Gastrocnemius medialis (tissue), 4 donors: ENCODE measurements at places on chromosomes 12 and 14.

DNA sequence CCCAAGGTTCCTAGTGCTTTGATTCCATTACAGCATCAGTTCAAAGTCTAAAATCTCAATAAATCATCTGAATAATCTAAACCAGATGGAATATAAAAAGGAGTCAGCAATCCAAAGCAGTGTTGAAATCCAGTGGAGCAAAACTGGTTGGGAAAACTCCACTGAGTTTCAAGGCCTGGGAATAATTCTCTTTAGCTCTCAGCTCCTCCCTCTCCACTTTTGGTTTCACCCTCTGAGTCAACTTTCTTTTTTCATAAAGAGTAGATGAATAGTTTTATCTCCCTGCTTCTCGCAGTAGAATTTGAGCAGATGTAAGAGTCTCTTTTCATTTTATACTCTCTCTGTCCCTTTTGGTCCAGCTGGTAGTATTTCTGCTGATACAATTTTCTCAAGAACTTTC, 338.6 kb downstream of the APAF1 start:
- DNase-seq = no peak
- no peaks in the 10 kb centered on the region for H3K27me3 ChIP-seq
- H3K36me3 ChIP-seq = no peaks in the 10 kb centered on the region
- H3K4me1 ChIP-seq = no peaks in the 10 kb centered on the region

GRCh38 chr12:24057920-24058476, 108.5 kb upstream of the SOX5 start:
- H3K36me3 ChIP-seq = no peaks in the 10 kb centered on the region
- H3K27me3 ChIP-seq = no peaks in the 10 kb centered on the region
- H3K4me3 ChIP-seq = no peak overlapping the region
- no peak for DNase-seq
- H3K27ac ChIP-seq = no peak overlapping the region

DNA sequence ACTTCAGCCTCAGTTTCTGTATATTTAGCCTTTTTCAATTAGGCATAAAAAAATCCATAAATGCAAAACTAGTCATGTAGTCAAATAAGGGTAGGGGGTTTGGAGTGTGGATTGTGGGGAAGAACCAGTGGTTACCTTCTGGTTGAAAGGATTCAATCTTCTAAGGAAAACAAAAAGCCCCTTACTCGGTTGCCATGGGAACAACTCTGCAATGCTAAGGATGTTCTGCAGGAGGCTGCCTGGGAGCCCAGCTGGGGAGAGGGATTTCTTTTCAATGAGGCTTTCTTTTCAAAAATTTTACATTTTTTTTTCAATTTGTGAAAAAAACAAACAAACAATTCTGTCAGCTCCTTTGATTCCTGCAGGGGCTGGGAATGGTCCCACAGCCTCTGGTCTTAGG, 67.2 kb downstream of the SLC8A3 start:
- no peak overlapping the region for H3K27ac ChIP-seq
- peaks cover 8% of the 10 kb centered on the region for H3K4me1 ChIP-seq
- no peaks in the 10 kb centered on the region for H3K27me3 ChIP-seq
- DNase-seq = no peak
- no peak overlapping the region for H3K4me3 ChIP-seq
- no peaks in the 10 kb centered on the region for H3K36me3 ChIP-seq

GRCh38 chr14:91175291-91176201, 61.7 kb downstream of the DGLUCY start:
- peaks cover 26% of the 10 kb centered on the region for H3K4me1 ChIP-seq
- no peak overlapping the region for H3K4me3 ChIP-seq
- H3K36me3 ChIP-seq = no peaks in the 10 kb centered on the region
- no peaks in the 10 kb centered on the region for H3K27me3 ChIP-seq
- H3K27ac ChIP-seq = no peak overlapping the region
- DNase-seq = no peak
